Activated CD4-positive, CD25-positive, alpha-beta regulatory T cell treated with anti-CD3 and anti-CD28 coated beads, Interleukin-2, amount 50 U/mL, for 16 hours (primary cell): ENCODE measurements at places on chromosomes 7 and 10.

DNA sequence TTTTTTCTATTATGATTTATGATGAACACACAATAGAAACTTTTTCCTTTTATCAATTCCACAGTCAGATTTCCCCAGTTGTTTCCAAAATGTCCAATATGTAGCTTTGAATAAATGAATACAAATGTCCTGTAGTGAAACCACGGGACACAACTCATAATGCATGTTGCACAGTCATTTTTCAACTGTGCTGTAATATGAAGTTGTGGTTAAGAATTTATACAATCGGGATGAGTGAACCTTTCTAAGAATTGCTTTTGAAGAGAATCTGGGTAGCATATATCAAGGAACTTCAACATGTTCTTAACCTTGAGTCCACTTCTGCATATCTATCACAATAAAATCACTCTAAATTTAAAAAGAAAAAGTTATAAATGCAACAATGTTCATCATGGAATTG, 14.6 kb upstream of the ST7 start:
- DNase-seq = no peak

- DNase-seq = no peak
These were observed 11.5 kb upstream of the SP8 start for GRCh38 chr7:20798081-20798693.

DNA sequence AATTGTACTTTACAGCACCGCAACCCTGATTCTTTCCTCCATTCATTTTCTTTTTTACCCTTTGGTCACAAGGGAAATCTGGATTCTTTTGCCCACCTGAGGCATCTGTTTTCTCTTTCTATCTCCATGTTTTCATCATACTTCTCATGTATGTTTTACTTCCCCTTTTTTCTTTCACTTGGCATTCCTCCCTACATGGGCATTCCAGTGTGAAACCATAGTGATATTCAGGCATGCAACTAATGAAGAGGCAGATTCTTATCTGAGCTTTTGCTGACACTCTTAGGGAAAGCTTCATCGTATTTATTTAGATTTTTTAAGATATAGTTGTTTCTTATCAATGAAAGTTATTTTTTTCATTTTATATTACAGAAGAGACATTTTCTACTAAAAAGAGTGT, 405.2 kb upstream of the TEX47 start:
- DNase-seq = no peak

DNA sequence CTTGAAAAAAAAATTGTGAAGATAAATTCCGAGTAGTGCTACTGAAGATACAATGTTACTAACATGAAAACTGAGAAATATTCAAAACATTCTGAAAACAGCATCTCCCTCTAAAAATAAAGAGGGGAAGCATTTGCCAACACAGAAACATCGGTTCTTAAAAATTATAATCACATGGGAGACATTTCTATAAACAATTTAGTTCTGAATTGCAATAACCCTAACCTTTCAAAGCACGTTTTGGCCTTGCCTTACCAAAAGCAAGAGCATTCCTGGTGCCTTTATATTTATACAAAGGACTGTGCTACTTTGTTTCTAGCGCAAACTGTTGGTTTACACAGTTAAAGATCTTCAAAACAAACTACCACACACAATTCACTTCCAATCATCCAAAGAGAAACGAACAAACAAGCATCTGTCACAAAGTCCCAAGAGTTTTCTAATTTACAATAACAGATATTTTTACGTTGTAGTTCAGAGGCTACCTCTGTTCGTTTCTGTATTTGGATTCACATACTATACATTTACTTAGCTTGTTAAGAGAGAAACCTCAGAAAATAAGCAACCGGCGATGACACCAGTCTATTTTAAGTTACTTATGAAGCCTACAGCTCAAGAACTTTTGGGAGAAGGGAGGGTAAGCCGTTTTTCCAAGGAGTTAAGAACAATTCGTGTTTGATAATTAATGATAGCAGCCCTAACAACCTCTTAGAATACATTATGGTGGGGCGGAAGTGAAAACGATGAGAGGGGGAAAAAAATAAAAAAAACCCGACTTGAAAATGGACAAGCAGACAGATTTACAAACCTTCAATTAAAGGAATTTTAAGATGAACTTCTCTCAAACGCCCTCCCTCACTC, 1.3 kb downstream of the ABI1 start:
- no peak for DNase-seq

GRCh38 chr10:34800624-34801023, 14.5 kb downstream of the PARD3 start:
- DNase-seq = no peak

GRCh38 chr10:154348-154747, 19.1 kb downstream of the ZMYND11 start:
- DNase-seq = no peak

GRCh38 chr7:25117226-25118047, 7.6 kb downstream of the CYCS start:
- no peak for DNase-seq

- no peak for DNase-seq
These were observed 481.2 kb downstream of the KCNMA1 start for GRCh38 chr10:77156406-77156879.

GRCh38 chr10:48533540-48533939, 71.3 kb downstream of the ARHGAP22 start:
- no peak for DNase-seq

DNA sequence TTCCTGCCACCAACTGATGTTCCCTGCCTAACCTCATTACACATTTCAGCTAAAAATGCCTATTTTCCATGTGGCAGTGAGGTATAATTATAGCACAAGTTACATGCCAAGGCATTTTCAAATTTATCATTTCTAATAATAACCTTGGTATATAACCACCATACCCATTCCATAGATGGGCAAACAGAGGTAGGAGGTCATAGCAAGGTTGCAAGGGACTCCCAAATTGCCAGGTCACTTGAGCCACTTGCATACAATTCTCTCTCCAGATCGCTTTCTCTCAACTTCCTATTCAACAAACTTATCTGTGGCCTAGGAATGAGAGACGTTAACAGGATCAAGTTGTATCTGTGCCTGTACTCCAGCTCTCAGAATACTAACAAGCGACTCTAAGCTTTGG, 108.3 kb downstream of the ATXN7L1 start:
- DNase-seq = no peak

DNA sequence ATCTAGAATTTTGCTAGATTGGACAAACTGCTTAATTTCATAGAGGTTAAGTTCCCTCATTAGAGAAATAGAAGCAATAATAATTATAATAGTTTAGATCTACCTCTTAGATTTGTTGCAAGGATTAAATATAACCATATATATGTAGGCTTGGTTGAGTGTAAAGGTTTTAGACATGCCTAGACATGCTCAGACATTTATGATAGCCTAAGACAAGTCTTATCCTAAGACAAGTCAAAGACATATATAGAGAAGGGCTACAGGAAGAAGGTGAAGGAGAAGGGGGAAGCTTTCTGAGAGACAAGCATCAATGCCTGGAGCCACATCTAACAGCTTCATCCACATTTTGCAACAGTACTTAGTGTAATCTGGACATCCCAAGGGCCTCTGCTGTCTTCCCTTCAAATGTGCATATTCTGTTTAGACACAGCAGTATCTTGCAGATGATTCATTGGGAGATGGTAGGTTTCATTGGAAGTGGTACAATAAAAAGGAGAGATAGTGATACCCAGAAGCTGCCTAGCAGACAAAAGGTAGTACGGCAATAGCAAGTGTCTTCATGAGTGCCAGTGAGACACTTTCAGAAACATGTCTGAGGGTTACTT, 146.5 kb downstream of the HGF start:
- no peak for DNase-seq
